ENCODE measurements at places on chromosomes 12 and 14.

DNA sequence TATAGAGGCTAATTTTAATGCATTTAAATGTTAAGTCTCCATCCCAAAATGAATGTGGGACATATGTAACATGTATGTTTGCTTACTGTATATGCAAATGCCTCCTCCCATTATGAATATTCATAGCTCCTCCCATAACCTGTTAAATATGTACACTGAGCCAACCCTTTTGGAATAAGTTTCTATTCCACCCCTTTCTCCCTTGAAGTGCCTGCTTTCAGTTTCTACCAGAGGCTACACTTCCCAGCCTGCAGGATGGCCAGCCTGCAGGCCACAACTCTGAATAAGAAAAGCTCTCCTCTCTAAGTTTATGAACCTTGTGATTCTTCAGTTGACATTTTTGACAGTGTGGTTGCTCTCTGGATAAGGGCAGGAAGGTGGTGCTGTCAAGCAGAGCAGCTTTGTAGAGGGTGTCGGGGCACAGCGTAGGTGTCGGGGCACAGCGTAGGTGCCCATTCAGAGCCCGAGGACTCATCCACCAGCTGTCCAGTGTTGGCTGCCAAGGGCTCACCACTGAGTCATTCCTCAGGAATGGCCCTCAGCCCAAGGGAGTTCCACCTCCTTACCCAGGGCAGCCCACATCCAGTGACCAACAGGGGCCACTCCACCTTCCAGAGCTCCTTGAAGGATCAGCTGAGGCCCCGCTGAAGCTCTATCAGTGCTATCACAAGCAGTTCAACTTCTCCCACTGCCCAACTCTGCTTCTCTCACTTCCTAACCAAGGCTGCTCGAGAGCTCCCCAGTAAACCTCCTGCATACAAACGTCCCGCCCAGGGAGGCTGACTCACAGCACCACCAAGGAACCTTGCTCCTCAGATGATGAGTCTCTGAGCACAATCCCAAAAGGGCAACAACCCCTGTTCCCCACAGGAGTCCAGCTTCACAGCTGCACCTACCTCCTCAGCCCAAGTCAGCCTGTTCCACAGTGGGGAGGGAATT is 31.4 kb downstream of the VWF start:
- no peak for DNase-seq

DNA sequence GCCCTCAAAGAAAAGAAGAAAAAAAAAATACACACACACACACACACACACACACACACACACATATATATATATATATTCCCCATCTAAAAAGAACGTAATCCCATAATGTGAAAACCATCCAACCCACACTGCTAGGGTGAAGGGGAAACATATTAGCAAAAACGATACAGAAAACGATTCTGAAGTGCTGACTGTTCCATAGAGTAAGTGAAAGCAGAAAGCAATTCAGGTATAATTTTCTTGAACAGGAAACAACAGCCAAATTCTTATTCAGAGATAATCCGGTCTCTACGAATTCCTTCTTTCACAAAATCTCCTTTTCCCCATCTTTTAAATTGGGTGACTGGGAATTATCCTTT is 393.5 kb downstream of the NOVA1 start:
- DNase-seq: no peak

DNA sequence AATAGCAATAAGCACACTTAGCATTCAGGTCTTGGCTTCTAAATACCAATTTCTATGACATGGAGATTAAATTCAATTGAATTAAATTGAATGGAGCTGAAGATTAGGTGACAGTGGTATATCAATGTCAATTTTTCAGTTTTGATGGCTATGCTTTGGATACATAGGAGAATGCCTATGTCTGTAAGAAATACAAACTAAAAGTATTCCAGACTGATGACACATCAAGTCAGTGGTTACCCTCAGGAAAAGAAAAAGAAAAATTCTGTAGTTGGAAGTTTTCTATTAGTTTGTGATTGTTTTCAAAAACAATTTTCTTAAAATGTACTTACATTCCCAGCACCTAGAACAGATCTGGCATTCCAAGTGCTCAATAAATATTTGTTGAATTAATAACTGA is 4.9 kb upstream of the DCAF4 start:
- no peak for DNase-seq

DNA sequence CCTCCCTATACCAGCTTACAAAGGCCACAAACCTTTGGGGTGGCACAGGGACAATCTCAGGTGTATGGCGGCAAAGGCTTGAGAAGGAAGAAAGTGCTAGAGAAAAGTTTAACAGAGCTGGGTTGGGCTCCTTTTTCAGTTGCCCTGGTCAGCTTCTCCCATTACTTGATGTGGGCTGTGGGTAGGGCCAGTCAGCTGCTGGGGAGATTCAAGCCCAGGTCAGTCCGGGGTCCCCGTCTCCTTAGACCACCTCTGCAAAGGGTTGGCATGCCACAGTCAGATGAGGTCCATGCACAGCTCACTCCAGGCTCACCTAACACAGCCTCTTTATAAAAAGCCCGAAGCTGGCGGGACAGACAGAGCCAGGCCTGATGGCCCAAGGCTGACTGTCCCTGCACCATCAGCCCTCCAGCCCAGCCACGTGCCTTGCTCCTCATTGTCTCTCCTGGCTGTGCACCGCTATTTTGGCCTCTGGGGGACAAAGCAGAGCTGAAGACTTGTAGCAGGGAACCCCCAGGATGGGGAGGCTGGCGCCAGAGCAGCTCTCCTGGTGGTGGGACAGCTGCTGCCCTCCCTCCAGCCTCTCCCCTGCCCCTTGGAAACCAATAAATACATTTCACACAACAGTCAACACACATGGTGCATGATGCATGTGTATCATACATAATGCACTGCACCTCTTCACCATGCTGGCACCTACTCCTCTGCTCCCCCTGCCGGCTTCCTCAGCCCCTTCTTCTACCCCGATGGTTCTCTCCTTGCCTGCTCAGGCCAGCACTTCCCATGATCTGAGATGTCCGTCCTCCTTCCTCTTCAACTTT is 61.7 kb upstream of the DDX11 start:
- no peak for DNase-seq

DNA sequence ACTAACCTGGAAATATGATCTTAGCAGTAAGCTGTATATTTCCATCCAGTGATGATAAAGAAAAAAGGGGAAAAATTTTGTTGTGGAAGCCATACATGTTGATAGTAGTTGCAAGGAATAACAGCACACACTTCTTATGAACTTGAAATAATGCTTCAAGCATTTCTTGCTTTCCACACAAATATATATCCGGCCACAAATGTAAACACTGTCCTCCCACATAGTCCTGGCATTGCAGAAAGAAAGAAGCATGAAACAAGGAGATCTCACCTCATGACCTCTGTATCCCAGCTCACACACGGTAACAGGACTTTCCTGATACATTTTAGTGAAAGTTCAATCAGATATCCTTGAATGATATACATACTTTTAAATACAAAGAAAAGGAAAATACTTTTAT is 56.0 kb downstream of the LLPH start:
- no peak for DNase-seq

Measured in CD4-positive, alpha-beta T cell treated with Interleukin-17A for 4 hours (primary cell).